ENCODE measurements at places on chromosomes 7 and 10. TPM values are rescaled to one million over a fixed set of nuclear protein-coding genes. Genes with fewer than 3 reads are reported as not detected.

DNA sequence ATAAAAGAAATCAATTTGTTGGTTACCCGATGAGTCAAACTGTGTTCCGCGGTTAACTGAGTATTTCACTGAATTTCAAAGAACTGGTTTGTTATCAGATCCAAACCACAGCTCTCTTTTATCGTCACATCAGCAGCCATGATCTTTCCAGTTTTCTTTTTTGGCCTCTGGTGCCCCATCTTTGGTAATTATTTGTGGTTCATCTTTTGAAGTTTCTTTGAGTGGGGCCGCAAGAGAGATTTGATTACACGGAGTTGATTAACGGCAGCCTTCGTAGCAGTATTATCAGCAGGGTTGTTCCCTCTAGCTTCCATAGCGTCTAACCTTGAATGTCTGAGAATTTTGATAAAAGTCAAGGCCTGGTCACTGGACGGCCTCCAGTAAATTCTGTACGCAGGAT, 154.9 kb upstream of the TNRC18 start:
- DNase-seq = no peak

DNA sequence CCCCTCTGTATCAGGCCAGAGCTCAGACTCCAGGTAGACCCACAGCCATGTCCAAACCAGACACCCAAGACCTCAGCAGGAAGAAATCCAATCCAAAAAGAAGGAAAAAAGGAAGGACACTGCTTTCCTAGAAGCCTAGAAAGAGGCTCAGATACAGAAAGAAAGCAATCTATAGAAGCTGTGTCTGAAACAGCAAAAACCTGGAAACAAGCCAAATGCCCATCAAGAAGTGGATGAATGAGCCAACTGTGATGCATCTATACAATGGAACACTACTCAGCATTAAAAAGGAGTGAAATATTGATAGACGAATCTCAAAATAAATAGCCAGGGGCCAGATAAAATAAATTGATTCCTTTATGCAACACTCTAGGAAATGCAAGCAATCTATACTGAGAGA, 31.6 kb downstream of the GRB10 start:
- DNase-seq = no peak

GRCh38 chr10:122462533-122463465, 1.4 kb downstream of the HTRA1 start:
- DNase-seq = no peak

DNA sequence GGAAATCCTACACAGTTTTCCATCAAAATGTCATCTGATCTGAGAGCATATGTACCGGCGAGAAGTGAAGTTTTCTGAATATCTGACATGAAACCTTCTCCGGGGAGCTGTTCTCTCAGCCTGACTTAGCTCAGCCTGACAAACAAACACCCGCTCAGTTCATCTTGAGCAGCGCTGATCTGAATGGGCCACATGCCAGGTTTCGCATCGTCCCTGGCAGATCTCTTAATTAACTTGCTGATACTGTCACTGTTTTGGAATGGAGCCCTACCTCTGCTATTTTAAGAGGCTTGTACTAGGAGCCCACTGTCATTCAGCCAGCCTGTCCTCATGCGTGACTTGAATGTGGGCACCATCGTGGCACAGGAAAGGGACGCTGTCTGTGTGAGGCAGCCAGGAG, 109.2 kb downstream of the STRA8 start:
- DNase-seq = no peak

GRCh38 chr7:30934732-30935568, 23.3 kb downstream of the AQP1 start:
- DNase-seq = no peak

DNA sequence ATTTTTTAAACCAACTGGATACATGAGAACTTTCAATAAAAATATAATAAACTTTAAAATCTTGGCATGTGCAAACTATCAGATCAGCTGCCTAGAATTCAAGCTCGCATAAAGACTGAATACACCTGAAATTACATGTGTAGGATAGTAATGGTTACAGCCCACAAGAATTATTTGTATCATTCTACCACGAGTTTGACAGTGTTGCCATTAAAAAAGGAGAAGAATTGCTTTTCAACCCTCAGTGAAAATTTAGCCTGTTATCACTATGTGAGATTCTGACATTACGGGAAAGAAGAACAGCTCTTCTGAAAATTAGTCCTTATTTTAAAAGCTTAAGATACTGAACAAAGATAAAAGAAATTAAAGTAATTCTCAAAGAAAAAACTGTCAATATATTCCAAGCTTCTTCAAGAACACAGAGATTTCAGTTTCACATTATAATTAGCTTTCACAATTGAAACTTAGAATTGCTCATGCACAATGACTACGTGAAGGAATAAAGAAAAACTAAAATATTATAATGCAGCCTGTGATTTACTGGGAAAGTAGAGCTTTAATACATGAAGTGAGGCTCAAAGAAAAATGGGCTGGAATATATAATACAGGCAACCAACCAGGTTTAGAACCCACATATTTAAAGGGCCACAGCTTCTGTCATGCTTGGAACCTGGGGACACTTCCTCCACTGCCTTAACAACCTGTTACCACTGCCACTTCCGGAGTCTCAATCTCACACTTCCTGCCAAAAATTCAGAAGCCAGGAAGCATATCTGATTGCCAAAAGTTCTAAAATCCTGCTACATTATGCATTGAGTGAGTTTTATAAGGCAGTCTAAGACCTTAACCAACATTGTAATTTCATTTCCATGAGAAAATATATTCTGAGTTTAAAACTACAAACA, 23.2 kb downstream of the TPK1 start:
- peak; percentile 36 for DNase-seq

DNA sequence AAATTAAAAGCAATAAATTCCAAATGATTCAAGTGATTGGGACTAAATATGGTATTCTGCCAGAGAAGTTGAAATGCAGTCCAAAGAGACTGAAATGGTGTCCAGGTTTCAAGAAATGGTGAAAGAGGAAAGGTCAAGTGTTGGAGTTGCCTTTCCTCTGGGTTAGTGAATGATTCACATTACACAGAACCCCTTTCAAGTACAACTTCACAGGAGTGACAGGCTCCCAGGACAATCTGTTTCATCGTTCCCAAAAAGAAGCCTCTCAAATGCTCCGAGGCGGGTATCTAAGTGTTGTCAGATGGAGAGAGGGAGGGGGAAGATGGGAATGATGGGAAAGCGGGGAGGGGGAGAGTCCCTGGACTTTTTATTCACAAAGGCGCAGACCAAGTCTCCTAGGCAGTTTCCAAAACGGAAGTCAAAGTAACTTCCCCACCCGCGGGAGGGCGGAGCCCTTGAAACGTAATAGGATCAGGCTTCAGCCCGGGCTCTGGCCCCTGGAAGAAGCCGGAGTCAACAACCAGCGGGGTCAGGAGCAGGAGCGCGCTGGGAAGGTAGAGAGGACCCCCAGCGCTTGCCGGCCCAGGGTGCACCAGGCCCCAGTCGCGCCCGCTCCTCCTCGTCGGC, 754 bp downstream of the SLC25A13 start:
- peak; percentile 45 for DNase-seq

GRCh38 chr7:29086545-29086944, 59.8 kb downstream of the CPVL start:
- DNase-seq = no peak

DNA sequence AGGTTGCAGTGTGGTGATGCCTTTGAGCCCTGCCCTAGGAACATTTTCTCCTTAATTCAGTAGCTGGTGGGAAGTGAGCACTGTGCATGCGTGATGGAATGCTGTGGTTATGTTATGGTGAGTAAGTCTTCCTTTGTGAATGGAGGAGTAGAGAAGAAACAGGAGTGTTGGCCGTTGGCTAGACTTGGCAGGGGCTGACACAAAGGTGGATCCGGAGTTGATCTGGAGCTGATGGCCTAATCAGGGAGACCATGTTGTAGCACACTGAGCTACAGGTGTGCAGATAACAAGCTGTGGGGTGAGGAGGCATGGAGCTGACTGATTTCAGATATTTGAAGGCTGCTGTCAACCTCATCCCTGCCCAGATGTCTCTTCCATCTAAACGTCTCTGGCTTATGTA, 122.3 kb downstream of the CNNM2 start:
- no peak for DNase-seq

Gene TAC1
- not detected for total RNA-seq

Gene CPVL
- not detected for total RNA-seq

Gene CFTR
- total RNA-seq = not detected

Gene GIMAP5
- total RNA-seq = 23.5 TPM

Gene SPDYE8
- not detected for total RNA-seq

Gene INMT
- not detected for total RNA-seq

Gene GPR15LG
- total RNA-seq = not detected

Gene ZNF680
- 8.4 TPM for total RNA-seq

Gene GNAT3
- total RNA-seq = not detected

Data from CD8-positive, alpha-beta T cell (primary cell).